ENCODE measurements at places on chromosomes 3 and 15.

GRCh38 chr15:82045892-82046665 is at the start of gene MEX3B:
Gene MEX3B (minus strand): TSS chr15:82046018. CDS start chr15:82045705, 313 bp downstream.
- DNase-seq: peak; percentile 88

DNA sequence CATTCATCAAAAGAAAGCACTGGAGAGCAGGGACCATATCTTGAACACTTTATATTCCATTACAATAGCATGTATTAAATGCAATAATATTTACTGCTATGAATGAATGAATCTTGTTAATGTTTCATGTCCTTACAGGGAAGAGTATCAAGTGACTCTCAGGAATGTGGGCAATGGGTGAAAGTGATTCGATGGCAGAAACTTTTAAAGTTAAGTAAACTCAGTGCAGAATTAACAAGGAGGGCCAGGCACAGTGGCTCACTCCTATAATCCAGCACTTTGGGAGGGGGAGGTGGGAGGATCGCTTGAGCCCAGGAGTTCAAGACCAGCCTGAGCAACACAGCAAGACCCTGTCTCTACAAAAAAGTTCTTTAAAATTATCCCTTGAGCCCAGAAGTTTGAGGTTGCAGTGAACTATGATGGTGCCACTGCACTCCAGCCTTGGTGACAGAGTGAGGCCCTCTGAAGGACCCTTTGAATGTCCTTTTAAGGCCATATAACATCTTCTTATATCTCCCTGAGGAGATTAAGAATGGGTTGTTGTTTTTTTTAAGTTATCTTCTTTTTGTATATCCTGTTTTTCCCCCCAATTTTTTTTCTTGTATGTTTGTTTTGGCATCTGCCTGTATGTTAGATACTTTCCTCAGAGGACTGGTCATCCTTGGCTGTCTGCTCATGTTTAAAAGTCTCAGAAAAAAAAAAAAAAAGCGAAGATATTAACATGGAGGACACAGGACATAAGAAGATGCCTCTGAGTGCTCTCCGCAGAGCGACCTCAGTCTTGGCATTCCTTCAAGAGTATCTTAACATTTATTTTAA is 9.6 kb upstream of the FSIP1 start:
- no peak for DNase-seq

- DNase-seq: no peak
Measured at GRCh38 chr15:36401586-36401966, 177.8 kb upstream of the CDIN1 start.

GRCh38 chr15:89416339-89417183 is 79.8 kb downstream of the RHCG start:
- peak; percentile 71 for DNase-seq

DNA sequence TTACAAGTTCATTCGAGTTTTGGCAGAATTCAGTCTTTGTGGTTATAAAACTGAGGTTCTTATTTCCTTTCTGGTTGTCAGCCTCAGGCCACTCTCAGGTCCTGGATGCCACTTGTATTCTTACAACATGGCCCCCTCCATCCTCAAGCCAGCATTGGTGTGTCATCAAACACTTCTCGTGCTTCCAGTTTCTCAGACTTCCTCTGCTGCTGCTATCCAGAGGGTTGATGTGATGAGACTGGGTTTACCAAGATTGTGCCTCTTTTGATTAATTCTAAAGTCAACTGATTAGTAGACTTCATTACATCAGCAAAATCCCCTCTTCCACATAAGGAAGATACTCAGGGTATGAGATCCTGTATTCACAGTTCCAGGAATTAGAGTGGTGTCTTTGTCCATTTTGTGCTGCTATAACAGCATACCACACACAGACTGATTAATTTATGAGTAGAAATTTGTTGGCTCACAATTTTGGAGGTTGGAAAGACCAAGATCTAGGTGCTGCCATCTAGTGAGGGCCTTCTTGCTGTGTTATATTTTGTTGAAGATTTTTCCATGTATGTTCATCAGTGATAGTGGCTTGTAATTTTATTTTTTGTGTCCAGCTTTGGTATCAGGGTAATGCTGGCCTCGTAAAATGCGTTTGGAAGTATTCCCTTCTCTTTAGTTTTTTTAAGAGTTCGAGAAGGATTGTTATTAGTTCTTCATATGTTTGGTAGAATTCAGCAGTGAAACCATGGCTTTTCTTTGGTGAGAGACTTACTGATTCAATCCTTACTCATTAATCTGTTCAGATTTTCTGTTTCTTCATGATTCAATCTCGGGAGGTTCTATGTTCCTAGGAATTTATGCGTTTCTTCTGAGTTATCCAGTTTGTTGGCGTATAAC is 11.1 kb downstream of the LRCH3 start:
- no peak for DNase-seq

DNA sequence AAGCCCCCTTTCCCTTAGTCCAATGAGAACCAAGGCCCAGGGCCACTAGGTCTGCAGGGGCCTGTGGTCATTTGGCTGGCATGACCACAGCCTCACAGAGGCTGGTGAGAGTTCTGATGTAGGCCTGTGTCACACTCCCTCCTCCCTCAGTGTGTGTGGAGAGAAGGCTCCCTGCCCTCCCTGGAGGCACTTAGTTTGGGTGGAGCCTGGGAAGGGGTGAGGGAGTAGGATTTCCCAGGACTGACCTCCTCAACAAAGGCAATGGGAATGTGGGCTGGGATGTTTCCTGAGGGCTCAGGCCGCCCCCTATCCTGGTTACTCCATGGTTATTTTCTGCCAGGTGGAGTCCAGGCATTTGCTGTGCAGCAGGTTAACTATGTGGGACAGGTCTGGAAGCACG is 7.6 kb downstream of the TEX264 start:
- no peak for DNase-seq

DNA sequence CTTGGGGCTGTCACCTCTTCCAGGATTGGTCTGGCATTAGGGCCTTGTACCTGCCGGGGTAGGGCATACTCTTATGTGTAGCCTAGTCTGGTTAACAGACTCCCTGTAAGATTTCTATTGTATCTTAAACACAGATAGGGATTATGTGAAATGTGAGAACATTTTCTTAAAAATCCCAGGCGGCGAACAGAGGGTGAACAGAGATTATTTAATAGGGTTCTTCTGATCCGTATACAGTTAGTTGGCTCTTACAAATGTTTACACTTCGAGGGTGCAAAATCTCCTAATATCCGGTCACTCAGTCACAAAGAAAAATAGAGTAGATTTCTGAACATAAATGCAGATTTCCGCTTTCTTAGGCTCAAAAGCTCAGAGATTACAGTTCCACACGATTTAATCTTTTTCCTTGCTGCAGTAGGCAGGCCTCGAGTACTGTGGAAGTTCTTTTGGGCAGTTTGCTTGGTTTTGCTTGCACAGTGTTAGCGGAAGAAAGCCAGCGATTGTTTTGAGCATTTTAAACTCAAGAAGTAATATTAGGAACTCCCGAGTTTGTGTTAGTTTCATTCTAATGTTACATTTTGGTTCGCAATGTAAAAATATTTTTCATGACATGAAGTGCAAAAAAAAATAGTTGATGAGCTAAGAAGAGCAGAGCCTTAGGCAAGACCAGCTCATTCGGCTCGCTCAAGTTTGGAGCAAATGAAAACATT is 993 bp downstream of the PLCL2 start:
- no peak for DNase-seq

DNA sequence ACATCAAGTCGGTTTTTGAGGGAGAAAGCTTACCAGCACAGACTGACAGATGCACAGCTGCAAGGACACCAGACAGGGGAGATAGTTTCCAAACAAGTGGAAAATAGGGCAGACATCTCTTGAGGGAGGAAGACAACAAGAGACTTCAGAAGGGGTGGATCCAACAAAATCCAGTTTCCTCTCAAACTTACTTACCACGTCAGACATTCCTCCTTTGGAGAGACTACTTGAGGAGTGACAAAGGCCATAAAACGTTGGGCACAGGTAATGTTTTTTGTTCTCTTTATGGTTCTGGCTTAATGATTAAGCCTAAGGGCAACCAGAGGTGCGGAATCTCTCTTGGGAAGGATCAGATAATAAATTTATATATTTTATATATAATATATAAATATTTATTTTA is 76.1 kb downstream of the CD200 start:
- DNase-seq: no peak

DNA sequence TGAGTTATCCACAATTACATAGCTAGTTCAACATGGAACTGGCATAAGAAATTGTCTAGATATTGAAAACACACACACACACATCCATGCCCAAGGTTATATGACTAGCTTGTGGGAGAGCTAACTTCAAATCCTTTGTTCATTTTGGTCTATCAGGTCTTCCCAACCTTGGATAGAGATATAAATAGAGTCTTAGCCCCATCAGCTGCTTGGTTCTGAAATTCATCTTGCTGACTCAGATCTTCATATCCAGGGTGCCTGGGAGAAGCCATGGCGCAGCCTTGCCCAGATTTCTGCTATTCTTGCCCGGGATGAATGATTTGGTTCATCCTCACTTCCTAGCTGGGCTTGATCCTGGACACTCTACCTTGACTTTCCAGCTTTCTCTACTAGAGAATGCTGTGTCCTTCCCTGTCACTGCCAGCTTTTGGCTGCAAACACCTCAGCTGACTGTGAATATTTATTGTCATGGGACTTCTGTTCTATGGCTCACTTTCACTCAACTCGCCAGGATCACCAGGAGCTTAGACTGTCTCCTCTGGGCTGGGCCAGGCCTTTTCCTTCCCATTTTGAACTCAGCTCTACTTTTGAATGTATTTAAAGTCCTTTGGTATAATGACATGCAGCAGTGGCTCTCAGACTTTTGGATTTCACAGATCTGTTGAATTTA is 324.4 kb downstream of the AGBL1 start:
- no peak for DNase-seq

DNA sequence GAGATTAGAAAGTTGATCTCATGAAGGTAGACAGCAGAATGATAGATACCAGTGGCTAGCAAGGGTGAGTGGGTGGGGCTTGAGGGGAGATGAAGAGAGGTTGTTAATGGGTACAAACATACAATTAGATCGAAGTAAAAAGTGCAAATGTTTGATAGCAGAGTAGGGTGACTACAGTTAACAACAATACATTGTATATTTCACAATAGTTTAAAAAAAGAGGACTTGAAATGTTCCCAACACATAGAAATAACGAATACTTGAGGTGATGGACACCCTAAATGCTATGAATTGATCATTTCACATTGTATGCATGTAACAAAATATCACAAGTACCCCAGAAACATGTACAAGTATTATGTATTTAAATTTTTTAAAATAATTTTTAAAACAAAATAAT is 47.3 kb downstream of the ADAM10 start:
- DNase-seq: no peak

DNA sequence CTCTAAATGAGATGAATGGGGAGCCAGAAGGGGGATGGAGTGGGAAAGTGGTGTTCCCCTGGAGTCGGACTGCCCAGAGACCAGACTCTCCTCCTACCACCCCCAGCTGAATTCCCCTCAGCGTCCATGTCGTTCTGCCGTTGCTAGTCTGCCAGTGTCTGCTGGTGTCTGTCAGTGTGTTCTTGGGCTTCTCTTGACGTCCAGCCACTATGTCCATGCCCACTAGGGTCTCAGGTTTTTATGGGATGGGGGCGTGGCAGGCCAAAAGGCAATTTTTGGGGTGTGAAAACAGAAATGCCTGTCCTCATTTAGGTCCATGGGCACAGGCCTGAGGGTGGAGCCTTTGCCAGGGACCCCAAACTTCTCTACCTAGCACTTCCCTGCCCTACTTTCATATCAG is 589.6 kb downstream of the IGSF11 start:
- no peak for DNase-seq

GRCh38 chr15:57892181-57892580 is 173.3 kb downstream of the ALDH1A2 start:
- DNase-seq: no peak

Measured in pancreas (tissue), 10 donors.